CD4-positive, alpha-beta memory T cell (primary cell): ENCODE measurements at places on chromosomes 2 and 18. TPM values are rescaled to one million over a fixed set of nuclear protein-coding genes. Genes with fewer than 3 reads are reported as not detected.

GRCh38 chr2:8489751-8490150, 192.1 kb upstream of the ID2 start:
- DNase-seq: no peak

- no peak for DNase-seq
These were observed 439.6 kb upstream of the MMADHC start for GRCh38 chr2:150027164-150027563.

DNA sequence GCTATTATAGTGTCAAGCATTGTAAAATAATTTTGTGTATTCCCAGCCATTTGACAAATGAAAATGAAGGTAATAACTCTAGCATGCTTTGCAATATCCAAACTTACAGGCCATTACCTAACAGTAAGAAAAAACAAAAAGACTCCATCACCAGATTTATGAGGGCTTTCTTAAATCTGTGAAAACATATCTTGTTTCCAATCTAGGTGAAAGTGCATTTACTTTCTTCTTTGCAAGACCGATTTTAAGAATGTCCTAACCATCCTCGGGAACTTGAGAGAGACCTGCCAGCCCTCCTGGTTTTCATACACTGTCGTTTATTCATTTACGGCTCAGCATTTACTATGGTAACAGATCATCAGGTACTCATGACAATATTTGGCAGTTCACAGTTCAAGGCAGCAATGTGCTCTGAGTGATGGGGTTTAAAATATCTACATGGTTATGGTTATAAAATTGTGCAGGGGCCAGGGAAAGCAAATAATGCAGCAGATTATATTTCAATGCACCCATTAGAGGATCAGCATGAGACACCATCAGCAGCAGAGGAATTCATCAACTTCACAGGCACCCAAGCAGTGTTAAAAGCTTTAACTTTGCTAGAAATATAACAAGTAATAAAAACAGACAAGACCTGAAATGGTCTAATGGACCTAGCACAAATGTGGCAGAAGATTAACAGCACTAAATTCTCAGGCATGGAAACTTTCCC, 34.4 kb upstream of the PARD3B start:
- no peak for DNase-seq

The MDH1B gene
- 0.17 TPM for total RNA-seq

GRCh38 chr18:26535630-26536029, 12.7 kb downstream of the KCTD1 start:
- no peak for DNase-seq

DNA sequence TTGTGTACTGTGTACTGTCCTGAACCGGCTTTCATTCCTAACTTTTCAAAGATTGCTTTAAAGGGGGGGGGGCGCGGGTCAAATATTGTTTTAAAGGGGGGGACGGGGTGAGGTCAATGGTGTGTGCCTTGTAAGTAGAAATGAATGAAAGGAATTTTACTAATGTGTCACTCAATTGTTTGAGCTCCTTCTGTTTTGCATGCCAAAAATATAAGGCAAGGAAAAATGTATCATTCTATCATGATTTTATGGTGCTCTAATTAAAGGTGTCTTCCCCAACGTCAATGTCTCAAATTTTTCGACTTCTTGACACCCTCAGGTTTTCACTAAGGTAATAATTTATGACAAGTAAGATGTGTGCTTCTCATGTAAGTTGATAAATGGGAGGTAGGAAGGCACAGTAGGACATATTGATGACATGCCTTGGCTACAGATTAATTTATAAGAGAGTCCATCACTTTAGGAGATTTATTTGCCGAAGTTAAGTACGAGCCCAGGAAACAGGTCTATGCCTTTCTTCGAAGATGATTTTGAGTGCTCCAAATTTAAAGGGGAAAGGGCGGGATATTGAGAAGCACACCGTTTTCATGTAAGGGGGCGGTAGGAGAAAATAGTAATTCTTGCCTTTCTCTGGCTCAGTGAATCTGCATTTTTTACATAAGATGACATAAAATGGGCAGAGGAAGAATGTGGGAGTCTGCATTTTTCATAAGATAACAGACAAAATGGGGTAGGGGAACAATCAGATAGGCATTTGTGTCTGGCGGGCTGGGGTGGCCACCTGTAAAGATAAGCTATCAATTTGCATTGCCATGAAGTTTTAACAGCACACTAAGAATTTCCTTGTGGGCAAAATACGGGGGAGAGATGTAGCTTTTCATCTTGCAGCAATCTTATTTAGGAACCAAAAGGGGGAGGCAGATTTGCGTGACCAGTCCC, 1.2 kb upstream of the TRAPPC8 start:
- DNase-seq: no peak

GRCh38 chr2:120586507-120587278, 149.0 kb upstream of the GLI2 start:
- DNase-seq: no peak

- no peak for DNase-seq
These were observed 13.1 kb upstream of the MLPH start for GRCh38 chr2:237473878-237474441.

The SERPINB10 gene
- total RNA-seq: not detected

- DNase-seq: no peak
These were observed 75.8 kb downstream of the UGGT1 start for GRCh38 chr2:128166746-128167353.
